ENCODE measurements at places on chromosomes 5 and 9. TPM values are rescaled to one million over a fixed set of nuclear protein-coding genes. Genes with fewer than 3 reads are reported as not detected.

The SKIC3 gene
- 158 TPM for total RNA-seq

The OLFML2A gene
- total RNA-seq = 0.13 TPM

The EQTN gene
- total RNA-seq = not detected

The C9 gene
- 0.25 TPM for total RNA-seq

The CETN3 gene
- 13.5 TPM for total RNA-seq

The OR1Q1 gene
- 0.26 TPM for total RNA-seq

The DCAF12 gene
- 9.6 TPM for total RNA-seq

The PCDHGB5 gene
- 21.0 TPM for total RNA-seq

The GLDC gene
- total RNA-seq = 3.3 TPM

The ITGA1 gene
- 136 TPM for total RNA-seq

The OGN gene
- 2.0 TPM for total RNA-seq

The ZSWIM6 gene
- total RNA-seq = 10.0 TPM

The RNF14 gene
- total RNA-seq = 76.2 TPM

The UGT3A1 gene
- not detected for total RNA-seq

The BTNL8 gene
- not detected for total RNA-seq

The MARCHF11 gene
- total RNA-seq = not detected

The ACTBL2 gene
- not detected for total RNA-seq

The TEX48 gene
- total RNA-seq = not detected

The WNT8A gene
- total RNA-seq = not detected

The INSYN2B gene
- 1.4 TPM for total RNA-seq

The MLANA gene
- not detected for total RNA-seq

The MSMP gene
- total RNA-seq = 0.31 TPM

The SPINK4 gene
- not detected for total RNA-seq

The FYB1 gene
- 0.26 TPM for total RNA-seq

The CMYA5 gene
- 0.26 TPM for total RNA-seq

The NUTM2F gene
- total RNA-seq = not detected

The ZNF354C gene
- total RNA-seq = 7.4 TPM

The SUSD3 gene
- not detected for total RNA-seq

The CRHBP gene
- total RNA-seq = 0.13 TPM

The ISCA1 gene
- total RNA-seq = 25.8 TPM

The CDC14B gene
- total RNA-seq = 22.1 TPM

The OSTF1 gene
- 81.9 TPM for total RNA-seq

The N4BP3 gene
- 1.5 TPM for total RNA-seq

The ANKRD33B gene
- 10.4 TPM for total RNA-seq

The AK1 gene
- total RNA-seq = 75.6 TPM

The FGFR4 gene
- total RNA-seq = 0.66 TPM

The TAF11L4 gene
- not detected for total RNA-seq

The LCN1 gene
- total RNA-seq = not detected

The ANKRA2 gene
- total RNA-seq = 12.6 TPM

The PCDHB10 gene
- total RNA-seq = 0.66 TPM

The ADGRV1 gene
- total RNA-seq = 0.19 TPM

The FAM200C gene
- 3.0 TPM for total RNA-seq
